ENCODE measurements at places on chromosomes 13 and 19.

DNA sequence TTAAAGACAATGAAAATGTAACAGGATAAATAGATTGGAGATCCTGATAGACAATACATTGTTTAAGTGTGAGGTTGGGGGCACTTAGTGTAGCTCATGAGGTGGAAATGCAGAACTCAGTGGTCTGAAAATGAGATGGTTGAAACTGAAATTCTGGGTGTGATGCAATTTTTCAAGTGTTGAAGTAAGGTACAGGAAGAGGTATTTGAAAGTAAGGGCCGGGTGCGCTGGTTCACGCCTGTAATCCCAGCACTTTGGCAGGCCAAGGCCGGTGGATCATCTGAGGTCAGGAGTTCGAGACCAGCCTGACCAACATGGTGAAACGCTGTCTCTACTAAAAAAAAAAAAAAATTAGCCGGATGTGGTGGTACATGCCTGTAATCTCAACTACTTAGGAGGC, 113.0 kb downstream of the UFM1 start:
- no peak for DNase-seq

- no peak for DNase-seq
Measured at GRCh38 chr19:43699506-43700394, 16.1 kb upstream of the IRGC start.

DNA sequence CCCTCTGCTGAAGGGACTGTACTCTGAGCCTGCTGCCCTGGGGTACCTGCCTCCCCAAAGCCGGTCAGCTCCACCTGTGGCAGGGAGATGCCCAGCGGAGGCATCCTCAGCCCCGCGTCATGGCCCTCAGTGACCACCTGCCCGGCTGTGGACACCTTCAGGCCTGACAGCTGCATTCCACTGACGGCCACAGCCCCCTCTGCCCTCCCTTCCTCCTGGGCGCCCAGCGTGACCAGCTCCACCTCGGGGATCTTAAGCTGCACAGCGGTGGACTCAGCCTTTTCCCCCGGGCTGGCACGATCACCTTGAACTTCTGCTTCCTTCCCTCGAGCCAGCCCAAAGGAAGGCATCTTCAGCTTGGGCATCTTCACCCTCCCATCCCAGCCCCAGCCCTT, 4.8 kb upstream of the HIPK4 start:
- DNase-seq: no peak

DNA sequence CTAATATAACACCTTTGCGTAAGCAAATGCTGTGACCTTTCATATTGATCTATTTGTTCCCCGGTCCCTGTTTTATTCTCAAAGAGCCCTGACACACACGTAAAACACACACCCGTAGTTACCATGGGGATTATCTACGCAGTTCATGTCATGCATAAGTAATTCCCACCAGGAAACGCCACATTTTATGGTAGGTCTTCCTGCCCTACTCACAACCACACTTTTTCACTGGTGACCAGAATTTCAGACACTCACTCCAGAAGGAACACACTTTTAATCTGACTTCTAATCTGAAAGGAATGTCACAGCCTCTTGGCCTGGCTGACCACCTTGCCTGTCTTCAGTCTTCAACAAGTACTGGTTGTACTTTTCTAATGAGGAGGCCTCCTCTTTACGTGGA, 46.8 kb downstream of the SLC7A1 start:
- DNase-seq: no peak

GRCh38 chr13:103640606-103641005, 574.4 kb upstream of the SLC10A2 start:
- DNase-seq: no peak

GRCh38 chr19:10946958-10947657, 13.7 kb upstream of the SMARCA4 start:
- DNase-seq: no peak

GRCh38 chr19:4069331-4069959, 2.7 kb upstream of the ZBTB7A start:
- DNase-seq: no peak

- DNase-seq: no peak
Measured at GRCh38 chr13:113938716-113939115, 35.2 kb downstream of the C13orf46 start.

DNA sequence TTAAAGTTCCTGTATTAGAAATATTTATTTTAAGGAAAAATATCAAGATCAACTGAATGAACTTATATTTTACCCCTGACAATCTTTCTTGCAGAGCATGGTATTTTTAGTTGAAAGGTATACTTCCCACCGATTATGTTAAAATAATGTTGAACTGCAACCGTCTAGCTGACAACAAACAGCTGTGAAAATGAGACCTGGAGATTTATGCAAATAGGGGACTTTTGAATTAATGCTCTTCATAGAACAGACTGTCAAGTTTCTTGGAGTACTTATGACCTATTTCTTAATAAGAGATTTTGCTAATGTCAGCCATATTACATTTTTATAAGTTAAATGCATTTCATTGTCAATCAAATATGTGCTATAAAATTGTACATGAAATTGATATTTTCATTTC, 210.9 kb downstream of the NALCN start:
- DNase-seq: no peak

- no peak for DNase-seq
Measured at GRCh38 chr13:75870397-75870903, 234.3 kb downstream of the LMO7 start.

GRCh38 chr19:5002143-5002542, 33.2 kb downstream of the KDM4B start:
- no peak for DNase-seq

GRCh38 chr19:46493236-46494145, 2.2 kb downstream of the PNMA8B start:
- DNase-seq: no peak

GRCh38 chr13:49097374-49097773, 121.7 kb downstream of the FNDC3A start:
- no peak for DNase-seq

DNA sequence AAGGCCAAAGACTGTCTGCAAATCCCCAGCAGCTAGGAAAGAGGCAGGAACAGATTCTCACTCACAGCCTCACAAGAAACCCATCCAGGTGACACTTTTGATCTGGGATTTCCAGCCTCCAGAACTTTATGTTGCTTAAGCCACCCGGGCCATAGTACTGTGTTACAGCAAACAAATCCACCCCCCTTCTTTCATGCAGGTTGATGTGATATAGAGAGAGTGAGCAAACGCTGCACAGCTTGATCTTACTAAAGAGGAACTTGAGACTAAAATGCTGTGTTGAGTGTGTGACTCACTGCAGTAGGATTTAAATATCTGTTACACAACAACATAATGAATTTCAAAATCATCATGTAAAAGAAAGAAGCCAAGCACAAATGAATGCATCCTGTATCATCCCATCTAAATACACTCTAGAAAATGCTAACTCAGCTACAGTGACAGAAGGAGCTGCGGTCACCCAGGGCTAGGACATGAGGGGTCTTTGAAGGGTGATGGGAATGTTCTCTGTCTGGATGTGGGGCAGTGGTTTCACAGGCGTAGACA, 32.2 kb downstream of the RCBTB2 start:
- DNase-seq: no peak

All from stimulated activated CD8-positive, alpha-beta memory T cell treated with anti-CD3 and anti-CD28 coated beads, Interleukin-2, amount 100 ng/mL, for 48 hours (primary cell).